ENCODE measurements at places on chromosomes 4 and X.
A peak's percentile ranks its signal among the peaks of the same experiment; 100 is the strongest.

DNA sequence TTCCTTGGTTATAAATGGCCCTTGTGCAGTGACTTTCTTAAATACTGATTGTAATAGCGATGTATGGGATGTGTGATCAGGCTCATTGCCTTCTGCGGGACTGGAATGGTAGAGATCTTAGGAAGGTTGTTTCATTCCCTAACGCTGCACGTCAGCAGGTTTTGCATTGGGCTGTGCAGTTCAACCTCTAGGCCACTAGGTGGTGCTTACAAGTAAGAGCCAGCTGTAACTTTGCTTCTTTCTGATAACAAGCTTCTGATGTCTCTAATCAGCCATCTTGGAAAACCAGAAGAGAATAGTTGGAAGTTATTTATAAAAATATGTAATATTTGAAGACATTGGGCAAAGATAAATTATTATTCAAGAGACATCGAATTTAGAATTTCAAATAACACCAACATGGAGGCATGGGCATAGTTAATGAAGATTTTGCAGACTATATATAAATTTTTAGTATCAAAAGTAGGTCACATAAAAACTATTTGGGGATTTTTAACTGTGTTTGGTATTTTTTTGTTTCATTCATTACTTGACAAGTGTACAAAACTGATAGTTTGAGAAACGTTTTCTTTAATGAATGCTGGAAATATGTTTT lies 339.7 kb upstream of the PCDH7 start:
- DNase-seq: peak; percentile 12

GRCh38 chr4:85808864-85809263 lies 333.9 kb downstream of the ARHGAP24 start:
- DNase-seq: no peak

DNA sequence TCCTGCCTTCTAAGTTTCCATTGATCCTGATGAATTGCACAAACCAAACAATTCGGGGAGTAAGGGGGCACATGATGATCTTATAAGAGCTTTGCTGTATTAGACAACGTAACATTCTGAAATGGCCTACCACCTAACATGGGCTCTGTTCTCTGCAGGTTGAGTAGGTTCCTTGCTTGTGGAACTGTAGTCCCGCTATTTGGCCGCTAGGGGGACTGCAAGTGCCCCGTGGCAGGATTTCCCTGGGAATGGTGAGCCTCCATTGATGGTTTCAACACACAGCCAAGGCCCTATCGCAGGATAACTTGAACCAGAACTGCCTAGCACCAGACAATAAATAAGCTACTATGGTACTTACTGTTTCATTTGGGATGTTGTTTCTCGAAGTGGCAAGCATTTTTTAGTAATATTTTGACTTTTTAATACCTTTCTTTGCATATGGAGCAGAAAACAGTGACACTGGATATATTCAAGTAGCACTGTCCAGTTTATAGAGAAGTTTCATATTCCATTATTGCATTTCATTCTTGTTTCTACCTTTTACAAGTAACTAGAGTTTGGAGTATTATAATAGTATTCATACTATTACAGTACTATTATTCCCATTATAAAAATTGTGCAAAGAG lies 11.9 kb downstream of the AR start:
- no peak for DNase-seq

DNA sequence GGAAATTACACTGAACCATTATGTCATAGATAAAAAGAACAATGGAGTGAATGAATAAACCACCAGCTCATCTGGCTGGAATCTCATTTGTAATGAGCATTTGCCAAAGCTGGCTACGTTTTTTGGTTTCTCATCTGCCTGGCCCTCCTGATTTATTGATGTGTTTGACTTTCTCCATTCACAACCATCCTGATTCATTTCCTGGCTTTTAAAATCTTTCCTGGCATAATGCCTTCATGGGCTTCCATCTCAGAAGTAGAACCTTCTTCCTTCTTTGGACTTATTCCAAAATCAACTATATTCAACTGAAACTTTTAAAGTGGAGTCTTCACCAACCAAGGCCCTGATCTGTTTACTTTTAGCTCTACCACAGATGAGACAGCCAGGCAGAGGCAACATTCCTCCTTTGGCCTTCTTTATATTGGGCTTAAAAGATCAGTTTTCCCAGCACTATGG lies 36.0 kb upstream of the ARSJ start:
- DNase-seq: peak; percentile 99

GRCh38 chr4:52837716-52838558 lies 24.2 kb upstream of the RASL11B start:
- DNase-seq: peak; percentile 69

GRCh38 chr4:180932370-180933001 lies 1310.7 kb upstream of the TENM3 start:
- DNase-seq: no peak

DNA sequence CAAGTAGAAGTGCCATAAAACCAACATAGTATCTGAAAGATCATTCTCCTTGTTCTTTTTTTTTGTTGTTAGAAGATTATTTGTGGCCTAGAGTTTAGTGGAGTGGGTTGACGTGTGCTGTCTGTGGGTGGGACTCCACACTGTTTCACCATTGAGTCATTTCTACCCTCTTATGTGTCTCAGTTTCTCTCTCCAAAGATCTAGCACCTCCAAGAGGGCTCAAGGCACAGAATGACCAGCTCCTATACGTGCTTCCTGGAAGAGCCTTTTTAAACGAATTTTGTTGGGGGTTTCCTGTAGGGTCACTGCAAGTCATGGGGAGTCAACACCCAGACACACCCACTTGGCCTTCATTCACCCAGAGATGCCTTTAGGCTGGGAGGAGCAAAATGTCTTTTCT lies 150.1 kb downstream of the KLF8 start:
- no peak for DNase-seq

- DNase-seq: no peak
These were observed 27.3 kb downstream of the MAN2B2 start for GRCh38 chr4:6602289-6602688.

- DNase-seq: no peak
These were observed 356.9 kb downstream of the DTHD1 start for GRCh38 chr4:36638273-36638811.

DNA sequence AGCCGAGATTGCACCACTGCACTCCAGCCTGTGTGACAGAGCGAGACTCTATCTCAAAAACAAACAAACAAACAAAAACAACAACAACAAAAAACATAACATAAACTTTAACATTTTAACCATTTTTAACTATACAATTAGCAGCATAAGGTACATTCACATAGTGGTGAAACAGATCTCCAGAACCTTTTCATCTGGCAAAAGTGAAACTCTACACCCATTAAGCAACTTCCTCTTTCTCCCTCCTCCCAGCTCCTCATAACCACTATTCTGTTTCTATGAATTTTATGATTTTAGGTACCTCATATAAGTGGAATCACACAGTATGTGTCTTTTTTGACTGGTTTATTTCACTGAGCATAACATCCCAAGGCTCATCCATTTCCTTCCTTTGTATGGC lies 103.6 kb downstream of the FAM13A start:
- peak; percentile 13 for DNase-seq

DNA sequence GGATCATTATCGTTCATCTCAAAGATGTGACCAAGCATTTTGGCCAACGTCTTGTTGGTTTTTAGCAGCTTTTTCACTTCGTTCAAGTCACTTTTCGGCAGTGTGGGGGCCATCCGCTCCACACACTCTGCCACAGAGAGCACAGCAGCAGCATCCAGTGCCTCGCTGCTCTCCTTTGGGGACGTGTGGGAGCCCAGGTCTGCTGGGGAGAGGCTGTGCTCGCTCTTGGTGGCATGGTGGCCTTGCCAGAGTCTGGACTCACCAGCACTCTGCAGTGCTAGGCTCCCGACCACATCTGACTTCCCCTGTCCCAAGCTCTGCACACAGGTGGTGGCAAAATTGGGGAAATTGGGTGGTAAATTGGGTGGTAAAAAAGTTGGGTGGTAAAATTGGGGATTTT lies 50.6 kb downstream of the GPR50 start:
- DNase-seq: no peak

DNA sequence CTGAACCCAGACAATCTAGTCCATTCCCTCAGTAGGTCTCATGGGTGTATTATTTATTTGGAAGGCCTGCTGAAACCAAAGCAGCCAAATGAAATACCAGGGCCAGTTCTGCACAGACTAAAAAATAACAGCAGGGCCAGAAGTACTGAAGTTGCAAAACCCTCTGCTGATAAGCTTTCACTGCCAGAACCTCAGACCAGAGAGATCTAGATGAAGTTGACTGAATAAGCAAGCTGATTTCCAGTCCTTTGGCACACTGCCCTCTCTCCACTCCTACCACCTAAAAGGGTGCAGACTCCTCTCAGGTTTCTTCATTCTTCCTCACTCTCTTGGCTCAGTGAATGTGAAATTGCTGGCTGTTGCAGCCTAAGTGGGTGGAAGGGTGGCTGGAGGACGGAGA lies 276.7 kb upstream of the KLF3 start:
- no peak for DNase-seq

- DNase-seq: no peak
These were observed 942 bp upstream of the APLN start for GRCh38 chrX:129655547-129656249.

GRCh38 chr4:704971-705277 lies 708 bp upstream of the PCGF3 start:
- no peak for DNase-seq

DNA sequence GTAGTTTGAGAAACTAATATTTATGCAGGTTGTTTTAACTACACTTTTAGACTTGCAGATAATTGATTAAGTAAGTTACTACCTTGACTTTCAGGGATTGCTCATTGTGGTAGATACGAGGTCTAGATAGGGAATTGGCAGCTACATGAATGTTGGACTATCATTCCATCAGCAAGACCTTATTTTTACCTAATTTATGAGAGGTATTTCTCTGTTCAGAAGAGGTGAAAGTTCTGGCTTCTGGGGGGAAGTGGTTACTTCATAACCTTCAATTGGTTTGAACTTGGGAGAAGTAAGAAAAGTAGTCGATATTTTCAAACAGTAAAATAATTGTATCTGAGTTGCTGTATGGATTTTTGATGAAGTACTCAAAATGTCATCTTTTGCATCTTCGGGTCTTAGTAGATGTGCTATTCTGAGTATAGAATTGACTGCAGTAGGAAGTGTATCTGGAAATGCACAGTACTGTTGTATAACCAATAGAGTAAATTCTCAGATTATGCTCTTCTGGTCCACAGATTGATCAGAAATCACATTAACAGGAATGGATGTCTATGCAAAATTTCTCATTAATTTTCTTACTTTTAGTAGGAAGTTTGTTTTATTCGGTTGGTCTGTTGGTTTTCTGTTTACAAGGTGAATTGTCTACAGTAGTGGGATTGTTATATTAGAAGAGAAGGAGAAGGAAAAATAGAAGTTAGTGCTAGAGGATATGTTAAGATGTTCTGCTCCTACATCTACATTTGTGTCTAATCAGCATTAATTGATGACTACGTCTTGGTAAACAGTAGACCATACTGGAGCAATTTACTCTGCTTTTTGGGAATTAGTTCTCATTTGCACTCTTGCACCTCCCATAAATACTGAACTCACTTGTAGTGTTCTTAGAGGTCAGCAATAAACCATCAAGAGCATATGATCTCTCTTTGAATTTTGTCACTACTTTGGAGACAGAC lies 3.0 kb downstream of the NFKB1 start:
- DNase-seq: no peak

GRCh38 chr4:140688711-140689598 lies 67.2 kb downstream of the TBC1D9 start:
- DNase-seq: no peak

DNA sequence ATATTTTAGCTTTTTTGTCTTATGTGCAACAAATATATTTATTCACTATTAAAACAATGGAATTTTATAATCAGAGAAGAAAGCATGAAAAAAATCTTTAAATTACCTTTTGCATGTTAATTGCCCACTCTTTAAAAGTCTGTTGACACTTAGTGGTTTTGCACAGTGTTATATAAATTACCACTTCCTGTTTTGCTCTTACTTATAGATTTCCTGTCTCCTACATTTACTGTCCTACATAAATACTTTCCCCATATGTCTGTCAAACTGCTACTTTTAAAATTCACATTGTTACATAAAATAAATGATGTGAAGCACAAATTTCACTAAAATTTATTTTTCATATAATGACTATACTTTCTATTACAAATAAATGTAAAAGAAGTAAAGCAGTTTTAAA lies 161.1 kb upstream of the NDST4 start:
- no peak for DNase-seq

DNA sequence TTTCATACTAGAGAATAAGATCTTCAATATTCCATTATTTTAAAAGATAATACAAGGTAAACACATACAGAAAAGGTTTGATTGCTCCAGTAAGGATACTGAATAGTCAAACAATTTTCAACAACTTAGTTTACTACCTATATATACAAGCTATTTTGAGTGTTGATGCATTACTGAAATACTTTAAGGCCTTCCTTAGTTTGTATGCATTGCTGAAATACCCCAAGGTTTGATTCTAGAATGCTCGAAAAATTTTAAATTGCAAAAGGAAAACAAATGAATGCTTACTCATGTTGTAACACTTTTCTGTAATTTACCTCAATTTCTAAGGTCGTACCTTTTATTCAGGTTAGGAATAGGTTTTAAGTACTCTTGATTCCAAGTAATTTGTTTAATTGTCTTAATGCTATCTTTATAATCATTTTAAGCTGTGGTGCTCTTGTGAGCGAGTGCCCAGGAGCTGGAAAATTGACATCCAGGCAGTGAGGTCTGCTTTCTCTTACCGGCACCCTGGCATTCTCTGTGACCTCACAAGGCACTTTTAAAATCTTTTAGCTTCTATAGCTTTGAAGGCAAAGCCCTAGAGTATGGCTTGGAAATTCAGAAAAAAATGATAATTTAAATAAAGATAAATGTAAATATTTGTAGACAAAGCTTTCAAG lies 114.0 kb downstream of the BMPR1B start:
- DNase-seq: no peak

DNA sequence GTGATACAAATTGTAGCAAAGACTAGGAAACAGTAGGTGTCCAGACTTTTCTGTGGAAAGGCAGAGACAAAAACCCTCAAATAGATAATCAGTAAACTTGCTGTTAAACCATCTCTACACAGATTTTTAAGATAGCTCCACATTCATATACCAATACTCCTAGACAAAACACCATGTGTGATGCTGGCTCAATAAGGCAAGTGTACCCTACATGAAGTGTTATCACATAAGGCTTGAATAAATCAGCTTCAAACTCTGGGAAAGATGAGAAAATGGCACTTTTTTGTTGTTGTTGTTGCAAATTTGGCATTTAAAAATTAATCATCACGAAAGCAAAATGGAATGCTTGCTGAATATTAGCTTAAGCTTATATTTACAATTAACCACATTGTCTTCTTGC lies 45.1 kb downstream of the DRD5 start:
- DNase-seq: no peak

DNA sequence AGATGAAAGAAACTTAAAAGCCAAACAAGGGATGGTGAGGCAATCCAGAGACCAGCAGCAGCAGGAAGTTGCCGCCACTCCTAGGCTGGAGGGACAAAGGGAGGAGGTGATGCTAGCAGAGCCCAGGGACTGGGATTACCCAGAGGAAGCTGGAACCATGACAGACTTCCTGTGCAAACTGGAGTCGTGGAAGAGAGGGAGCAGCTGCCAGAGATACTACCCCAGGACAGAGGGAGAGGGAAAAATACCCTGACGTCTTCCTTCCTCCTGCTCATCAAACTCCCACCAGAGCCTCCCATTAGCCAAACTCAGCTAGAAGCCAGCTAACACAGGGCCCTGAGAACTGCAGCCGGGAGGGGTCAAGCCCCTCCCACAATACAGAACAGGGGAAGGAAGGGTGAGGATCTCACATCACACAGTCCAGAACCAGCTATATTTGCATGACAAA lies 101.2 kb upstream of the KLF3 start:
- peak; percentile 56 for DNase-seq
